ENCODE measurements at places on chromosomes 4 and X.

- DNase-seq = peak; percentile 34
These were observed 4.7 kb downstream of the HS3ST1 start for GRCh38 chr4:11424000-11424399.

DNA sequence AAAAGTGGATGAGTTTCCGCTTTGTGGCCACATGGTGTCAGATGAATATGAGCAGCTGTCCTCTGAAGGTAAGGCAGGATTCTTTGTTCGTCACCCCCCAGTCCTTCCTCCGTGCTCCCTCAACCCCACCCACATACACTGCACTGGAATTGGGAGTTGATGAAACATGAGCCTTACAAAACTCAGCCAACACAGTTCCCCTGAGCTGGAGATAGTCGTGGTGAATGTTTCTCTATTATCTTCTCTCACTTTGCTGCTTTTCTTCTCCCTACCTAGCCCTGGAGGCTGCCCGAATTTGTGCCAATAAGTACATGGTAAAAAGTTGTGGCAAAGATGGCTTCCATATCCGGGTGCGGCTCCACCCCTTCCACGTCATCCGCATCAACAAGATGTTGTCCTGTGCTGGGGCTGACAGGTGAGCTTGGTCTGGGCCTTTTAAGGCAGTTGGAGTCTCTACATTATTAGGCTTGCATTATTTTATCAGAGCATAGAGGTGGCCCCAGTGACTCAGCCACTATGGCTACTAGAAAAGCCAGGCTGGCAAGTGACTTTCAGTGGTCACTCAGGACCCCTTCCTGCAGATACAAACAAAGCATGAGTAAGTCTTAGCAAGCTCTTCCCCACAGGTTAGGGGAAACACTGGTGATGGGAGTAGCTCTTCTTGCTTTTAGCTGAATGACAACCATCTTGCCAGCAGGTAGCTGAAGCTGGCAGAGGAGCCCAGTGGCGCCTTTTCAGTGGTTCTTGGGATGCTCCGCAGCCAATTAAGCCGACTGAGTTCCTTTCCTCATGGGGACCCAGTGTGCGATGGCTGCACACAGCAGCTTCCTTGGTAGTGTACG is 1.6 kb downstream of the RPL10 start:
- DNase-seq = no peak

DNA sequence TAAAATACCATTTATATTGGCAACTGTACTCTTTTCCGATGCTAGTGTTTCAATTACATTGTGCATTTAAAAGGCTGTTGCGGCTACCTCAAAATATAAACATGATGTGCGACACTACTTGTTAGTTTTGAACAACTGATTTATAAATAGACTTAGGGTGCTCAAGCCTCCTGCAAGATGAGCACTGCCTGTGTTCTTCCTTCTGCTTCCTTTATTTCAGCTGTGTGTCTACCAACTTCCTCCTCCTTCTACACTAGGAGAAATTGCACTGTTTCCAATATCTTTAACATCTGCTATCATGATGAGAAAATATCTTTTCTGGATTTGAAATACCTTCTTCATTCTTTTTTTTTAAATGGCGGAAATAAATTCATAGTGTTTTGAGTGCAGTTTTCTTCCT is 24.0 kb downstream of the TET2 start:
- DNase-seq = no peak

DNA sequence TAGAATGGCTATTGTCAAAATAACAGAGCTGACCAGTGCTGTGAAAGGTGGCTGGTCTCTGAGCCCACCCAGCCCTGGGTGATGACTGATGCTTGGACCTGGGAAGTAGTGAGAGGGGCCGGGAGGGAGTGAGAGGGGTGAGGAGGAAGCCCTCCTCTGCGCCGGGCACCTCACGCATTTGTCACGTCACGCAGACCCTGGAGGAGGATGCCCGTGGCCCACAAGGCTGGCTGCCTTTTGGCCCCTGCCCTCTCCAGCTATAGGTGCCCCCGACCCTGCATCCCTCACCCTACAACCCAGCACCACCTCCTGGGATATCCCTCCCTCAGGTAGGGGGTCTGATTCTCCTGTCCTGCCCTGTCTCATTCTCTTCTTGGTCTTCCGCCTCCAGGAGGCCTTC is 207.4 kb downstream of the AFAP1 start:
- DNase-seq = no peak

DNA sequence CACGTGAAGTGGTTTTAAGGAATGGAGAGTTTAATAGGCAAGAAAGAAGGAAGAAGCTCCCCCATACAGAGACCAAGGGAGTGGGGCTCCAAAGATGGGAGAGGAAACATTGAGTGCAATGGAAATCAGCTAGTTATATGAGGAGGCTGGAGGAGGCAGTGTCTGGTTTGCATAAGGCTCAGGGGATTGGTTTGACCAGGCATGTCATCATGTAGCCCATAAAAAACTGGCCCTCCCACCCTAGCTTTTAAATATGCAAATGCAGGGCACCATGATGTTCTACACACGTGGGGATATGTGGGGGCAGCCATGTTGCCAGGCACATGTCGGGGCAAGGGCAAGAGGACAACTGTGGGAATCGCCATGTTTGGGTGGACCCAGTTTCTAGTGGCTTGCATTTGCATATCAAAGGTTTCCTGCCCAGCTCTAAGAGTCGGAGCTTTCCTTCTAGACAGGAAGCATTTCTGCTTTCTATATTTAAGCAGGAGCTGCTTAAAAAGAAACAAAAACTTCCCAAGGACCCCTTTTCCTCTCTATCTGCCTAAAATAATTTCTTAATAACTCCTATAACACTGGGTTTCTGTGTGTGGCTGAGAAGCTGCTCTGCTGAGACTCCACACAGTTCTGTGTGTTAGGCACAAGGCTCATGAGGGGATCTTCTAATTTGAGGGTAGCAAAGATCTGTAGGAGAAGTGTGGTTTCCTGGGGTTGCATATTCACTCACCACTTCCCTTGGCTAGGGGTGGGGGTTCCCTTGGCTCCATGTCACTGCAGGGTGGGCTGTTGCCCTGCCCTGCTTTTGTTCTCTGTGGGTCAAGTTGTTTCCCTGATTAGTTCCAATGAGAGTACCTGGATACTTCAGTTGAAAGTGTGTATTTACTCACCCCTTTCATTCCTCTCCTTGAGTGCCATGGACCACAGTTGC is 113.5 kb downstream of the VSIG4 start:
- DNase-seq = no peak

DNA sequence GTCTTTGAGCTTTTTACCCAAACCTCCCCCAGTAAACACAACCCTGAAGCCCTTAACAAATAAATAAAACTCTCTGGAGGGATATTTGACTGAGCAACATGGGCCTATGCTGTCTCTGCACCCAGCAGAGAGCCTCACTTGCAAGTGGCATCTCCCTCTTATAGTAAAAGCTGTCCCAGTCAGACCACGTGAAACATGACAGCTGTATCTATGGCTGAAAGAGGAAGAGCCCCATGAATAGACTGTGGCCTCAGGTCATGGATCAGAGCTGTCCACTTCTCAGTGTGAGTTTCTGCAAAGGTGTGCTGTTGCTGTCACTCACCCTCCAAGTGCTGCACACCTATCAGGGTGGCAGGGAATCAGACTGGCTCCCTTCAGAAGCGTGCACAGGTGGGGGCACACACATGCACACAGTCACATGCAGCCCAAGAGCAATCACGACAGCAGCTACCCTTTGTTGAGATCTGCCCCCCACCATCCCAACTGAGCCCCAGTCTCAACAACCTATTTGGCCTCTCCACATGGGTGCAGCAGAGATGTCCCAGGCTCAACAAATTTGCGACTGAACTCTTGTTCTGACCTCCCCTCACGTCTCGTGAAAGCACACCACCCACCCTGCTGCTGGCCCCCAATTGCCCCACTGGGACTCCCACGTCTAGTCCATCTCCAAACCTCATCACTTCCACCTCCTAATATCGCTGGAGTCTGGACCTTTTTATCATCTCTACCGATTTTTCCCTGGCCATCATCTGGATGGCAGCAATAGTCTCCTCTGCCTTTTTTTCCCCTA is 45.6 kb downstream of the NAT8L start:
- DNase-seq = no peak

DNA sequence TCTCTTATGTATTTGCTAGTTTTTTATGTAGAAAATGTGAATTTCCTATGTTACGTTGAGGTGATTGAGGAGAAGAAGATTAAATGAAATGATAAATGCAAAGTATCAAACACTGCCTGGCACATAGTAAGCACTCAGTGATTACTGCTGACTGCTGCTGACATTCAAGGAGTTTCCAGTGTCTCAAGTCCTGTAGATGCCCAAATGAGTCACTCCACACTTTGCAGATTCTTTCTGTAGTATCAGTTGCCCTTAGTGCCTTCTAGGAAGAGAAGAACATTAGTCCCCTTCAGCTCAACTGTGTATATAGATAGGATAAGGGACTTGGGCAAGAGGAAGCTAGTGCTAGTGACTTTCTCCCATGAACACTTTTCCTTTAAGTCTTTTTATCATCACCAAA is 240.5 kb upstream of the TEX13A start:
- DNase-seq = no peak

DNA sequence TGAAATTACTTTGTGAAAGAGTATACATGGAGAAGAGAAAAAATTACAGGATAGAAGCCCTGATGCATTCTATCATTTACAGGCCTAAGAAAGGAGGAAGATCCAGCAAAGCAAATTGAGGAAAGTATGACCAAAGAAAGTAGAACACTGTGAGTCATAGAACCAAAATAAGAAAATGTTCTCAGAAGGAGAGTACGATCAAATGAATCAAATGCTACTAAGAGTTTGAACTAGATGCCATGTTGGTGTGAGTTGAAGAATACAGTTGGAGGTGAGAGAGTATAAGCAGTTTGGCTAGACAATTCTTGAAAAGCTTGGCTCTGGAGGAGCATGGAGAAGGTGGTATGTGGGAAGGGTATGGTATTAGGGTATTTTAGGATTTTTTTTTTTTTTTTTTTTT is 161.8 kb downstream of the RPA4 start:
- DNase-seq = no peak

DNA sequence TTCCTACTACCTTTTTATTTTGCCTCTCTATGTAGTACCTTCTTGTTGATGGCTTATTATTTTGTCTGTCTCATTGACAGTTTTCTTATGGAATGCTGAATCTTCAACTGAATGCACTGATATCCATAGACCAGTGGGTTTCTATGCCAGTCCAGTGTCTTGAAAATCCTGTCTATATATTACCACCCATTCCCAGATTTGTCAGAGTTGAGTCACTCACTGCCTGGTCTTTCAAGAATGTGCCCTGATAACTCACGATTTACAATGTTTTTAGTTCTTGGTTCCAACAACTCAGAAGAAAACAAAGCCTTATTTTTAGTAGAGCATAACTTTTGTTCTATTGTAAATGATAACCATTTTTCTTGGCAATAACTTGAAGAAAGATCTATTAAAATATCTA is 606.0 kb upstream of the PITX2 start:
- no peak for DNase-seq

GRCh38 chrX:68421636-68422035 is 11.7 kb downstream of the OPHN1 start:
- no peak for DNase-seq

DNA sequence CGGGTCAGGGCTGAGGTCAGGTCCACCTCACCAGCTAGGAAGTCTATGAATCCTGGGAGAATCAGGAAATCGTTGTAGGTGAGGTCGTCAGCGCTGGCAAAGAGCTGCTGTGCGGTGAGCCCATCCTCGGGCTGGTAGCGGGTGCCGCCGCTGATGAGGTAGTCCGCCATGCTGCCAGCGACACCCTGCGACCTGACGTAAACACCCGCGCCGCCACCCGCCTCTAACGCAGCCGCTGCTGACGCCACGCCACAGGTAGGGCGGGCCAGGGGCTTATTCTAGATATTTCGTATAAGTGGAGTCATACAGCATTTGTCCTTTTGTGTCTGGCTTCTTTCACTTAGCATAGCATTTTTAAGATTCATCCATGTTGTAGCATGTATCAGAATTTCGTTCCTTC is 220.2 kb upstream of the ATP6AP2 start:
- no peak for DNase-seq
